ENCODE measurements at places on chromosomes 4 and X.

- DNase-seq, result no peak
Observed at GRCh38 chr4:55933611-55934010, 15.1 kb upstream of the CEP135 start.

DNA sequence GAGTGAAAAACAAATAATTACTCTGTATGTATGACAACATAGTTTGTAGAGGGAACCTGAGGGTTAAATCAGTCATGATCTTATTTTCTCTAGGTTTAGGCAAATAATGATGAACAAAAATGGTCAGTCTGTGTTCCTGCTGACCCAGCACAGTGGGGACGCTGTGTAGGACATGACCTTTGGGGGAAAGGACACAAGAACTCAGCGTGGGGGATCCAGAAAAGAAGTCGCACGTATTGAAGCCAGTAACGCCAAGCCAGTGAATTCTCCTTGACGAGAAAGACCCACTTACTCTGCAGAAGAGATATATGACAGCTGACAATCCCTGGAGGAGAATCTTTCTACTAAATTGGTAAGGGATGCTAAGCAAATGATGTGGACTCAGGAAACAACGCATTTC, 36.6 kb downstream of the HELT start:
- no peak for DNase-seq

- DNase-seq, result no peak
Observed at GRCh38 chr4:143531788-143532491, 18.4 kb downstream of the SMARCA5 start.

GRCh38 chr4:98341309-98341708, 80.1 kb downstream of the RAP1GDS1 start:
- no peak for DNase-seq

GRCh38 chr4:125705681-125706080, 390.9 kb downstream of the FAT4 start:
- DNase-seq, result no peak

DNA sequence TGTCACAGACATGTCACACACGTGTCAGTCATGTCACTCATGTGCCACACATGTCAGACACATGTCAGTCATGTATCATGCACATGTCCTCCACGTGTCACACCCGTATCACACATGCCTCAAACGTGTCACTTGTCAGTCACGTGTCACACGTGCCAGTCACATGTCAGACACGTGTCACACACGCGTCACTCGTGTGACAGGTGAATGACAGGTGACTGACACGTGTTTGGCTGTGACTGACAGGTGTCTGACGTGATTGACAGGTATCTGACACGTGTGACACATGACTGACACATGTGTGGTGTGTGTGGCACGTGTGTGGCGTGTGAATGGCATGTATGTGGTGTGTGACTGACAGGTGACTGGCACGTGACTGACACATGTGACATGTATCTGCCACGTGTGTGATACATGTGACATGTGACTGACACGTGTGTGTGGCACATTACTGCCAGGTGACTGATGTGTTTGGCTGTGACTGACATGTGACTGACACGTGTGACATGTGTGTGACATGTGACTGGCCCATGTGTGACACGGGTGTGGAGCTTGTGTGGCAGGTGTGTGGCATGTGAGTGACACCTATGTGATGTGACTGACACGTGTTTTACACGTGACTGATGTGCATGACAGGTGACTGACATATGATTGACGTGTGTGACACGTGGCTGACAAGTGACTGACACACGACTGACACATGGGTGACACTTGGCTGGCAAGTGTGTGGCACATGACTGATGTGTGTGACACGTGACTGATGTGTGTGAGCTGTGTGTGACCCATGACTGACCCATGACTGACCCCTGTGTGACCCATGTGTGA, 90.7 kb upstream of the GPC3 start:
- DNase-seq, result no peak

- DNase-seq, result no peak
Observed at GRCh38 chrX:120429776-120430540, 39.1 kb downstream of the LAMP2 start.

- no peak for DNase-seq
Observed at GRCh38 chr4:54063737-54064316, 578 bp downstream of the CHIC2 start.

DNA sequence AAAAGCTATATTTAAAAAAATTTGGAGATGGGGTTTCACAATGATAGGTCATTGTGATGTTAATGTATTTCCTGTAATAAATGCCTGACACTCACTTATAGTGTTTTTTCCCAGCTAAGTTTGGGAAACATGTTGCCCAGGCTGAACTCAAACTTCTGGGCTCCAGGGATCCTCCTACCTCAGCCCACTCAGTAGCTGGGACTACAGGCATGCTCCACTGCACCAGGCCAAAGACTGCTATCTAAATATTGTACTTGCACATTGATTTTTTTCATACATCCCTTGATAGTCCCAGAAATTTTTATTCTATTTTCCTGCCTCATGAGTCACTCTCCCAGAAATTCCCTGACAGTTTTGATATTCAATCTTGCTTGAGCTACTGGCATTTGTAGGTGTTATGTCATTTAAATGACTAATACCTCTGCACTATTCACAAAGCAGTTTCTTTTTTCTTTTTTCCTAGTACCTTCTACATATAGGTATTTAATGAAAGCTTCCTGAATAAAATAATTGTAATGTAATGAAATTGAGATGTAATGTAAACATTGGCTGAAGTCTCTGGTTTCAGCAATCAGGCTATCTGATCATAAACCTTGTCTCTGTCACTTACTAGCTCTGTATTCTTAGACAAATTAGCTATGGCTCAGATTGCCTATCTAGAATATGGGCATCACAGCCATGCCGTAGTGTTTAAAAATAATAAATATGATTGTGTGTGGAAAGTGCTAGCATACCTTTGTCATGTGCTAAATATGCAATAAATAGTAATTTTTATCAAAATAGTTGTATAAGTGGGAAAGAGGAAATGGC, 1973.0 kb upstream of the AGA start:
- DNase-seq, result no peak

DNA sequence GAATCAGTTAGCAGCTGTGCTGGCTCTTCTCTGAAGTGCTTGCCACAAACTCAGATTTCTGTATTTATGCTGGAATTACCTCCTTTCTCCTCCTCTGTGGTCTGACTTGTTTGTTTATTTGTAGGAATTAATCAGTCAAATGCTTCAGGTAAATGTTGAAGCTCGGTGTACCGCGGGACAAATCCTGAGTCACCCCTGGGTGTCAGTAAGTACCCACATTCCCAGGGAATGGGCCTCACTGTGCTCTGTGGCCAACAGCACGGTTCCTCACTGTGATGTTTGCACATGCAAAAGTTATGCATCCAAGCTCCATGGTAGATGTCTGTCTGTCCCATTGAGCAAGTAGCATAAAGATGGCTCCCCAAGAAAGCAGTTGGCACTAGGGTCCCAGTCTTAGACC, 169.9 kb downstream of the DCLK2 start:
- DNase-seq, result no peak

- DNase-seq, result no peak
Observed at GRCh38 chr4:118417325-118417724, 64.5 kb upstream of the PRSS12 start.

DNA sequence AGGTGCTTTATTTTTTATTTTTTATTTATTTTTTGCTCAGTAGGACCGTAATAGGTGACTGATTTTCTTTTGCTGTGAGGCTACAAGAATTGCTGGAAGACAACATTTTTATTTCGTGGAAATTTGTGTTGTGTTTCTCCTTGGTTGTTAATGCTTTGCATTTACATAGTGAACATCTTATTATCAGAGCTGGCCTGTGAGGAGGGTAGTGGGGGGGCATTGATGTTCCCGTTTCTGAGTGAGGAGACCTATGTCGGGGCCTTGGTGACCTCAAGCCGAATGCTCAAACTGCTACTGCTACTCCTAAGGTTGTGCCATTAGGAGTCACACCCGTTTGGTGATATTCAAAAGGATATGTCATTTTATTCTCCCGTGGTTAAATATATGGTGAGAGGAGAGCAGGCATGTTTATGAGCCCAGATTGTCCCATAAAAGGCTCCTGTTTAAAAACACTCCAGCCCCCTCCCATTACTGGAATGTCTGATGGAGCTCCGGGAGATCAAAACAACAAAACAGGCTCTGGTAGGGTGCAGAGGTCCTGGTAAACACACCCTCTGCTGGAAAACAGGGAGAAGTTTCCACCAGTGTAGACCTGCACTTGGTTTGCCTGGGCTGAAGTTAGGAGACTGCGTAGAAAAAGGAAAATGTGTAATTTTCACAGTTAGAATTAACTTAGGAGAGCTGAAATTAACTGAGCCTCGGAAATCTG, 5.6 kb downstream of the PDGFRA start:
- DNase-seq, result no peak

GRCh38 chrX:41449131-41449530, 2.0 kb downstream of the NYX start:
- no peak for DNase-seq

Data from activated CD4-positive, alpha-beta T cell treated with anti-CD3 and anti-CD28 coated beads for 4 hours (primary cell).